ENCODE measurements at places on chromosomes 3 and 15.

DNA sequence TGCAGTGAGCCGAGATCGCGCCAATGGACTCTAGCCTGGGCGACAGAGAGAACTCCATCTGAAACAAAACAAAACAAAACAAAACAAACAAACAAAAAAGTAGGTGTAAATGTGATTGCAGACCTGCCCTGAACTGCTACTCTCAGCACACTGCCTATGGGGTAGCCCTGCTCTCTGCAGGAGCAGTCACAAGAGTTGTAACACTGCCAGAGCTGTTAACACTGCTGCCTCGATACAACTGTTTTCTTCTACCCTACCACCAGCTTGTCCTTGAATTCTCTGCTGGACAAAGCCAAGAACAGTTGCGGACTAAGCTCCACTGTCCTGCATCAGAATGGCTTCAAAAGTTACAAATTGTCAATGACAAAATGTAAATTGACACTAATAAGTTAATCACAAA is 89.3 kb downstream of the ALCAM start:
- no peak for DNase-seq

GRCh38 chr3:60697132-60697531 is 554.1 kb downstream of the FHIT start:
- no peak for DNase-seq

DNA sequence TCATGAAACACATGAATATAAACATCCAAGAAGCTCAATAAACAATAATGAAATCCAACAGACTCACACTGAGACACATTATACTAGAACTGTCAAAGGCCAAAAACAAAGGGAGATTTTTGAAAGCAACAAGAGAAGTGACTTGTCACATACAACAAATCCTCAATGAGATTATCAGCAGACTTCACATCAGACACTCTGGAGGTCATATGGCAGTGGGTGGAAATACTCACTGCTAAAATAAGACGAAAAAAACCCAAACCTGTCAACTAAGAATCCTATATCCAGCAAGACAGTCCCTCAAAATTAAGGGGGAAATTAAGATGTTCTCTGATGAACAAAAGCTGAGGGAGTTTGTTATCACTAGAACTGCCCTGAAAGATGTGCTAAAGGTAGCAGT is 125.4 kb upstream of the MELTF start:
- no peak for DNase-seq

- no peak for DNase-seq
Measured at GRCh38 chr15:88608607-88609181, 12.4 kb upstream of the AEN start.

GRCh38 chr3:172973799-172974198 is 167.2 kb downstream of the SPATA16 start:
- DNase-seq: no peak

GRCh38 chr3:120446891-120447668 is 3.7 kb downstream of the FSTL1 start:
- DNase-seq: no peak

All from muscle of leg (tissue), 16 donors.